ENCODE measurements at places on chromosomes 1 and 21. TPM values are rescaled to one million over a fixed set of nuclear protein-coding genes. Genes with fewer than 3 reads are reported as not detected.

GRCh38 chr1:63713627-63714481 lies 60.0 kb upstream of the ROR1 start:
- no peaks in the 10 kb centered on the region for H3K36me3 ChIP-seq
- peaks cover 3% of the 10 kb centered on the region for H3K27me3 ChIP-seq
- H3K4me3 ChIP-seq: no peak overlapping the region
- no peak for DNase-seq

The METTL18 gene
- 12.0 TPM for total RNA-seq

DNA sequence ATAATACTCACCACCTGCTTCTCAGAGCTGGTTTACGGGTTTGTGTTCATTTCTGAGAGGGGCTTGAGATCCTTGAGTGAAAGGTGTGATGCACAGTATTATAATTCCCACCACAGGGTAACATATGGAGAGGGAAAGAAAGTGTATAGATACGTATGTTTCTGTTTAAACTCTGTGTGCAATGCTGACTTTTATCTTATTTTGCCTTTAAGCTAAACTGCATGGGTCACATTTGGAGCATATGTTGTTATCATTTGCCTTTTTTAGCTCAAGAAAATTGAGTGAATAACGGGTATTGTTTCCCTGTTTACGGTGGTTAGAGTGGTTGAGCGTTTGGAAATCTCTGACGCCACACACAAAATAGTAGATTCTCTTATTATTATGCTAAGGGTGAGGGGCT lies 191.1 kb upstream of the NFIA start:
- peaks cover 2% of the 10 kb centered on the region for H3K27me3 ChIP-seq
- H3K4me3 ChIP-seq: no peak overlapping the region
- no peak for DNase-seq
- no peak overlapping the region for H3K27ac ChIP-seq
- H3K36me3 ChIP-seq: no peaks in the 10 kb centered on the region

GRCh38 chr1:116448785-116449385 lies 75.8 kb downstream of the ATP1A1 start:
- no peak overlapping the region for H3K27ac ChIP-seq
- H3K27me3 ChIP-seq: peaks cover 15% of the 10 kb centered on the region
- DNase-seq: no peak

- peak within 1 kb of the TSS; percentile 81 for H3K4me3 ChIP-seq
- H3K27me3 ChIP-seq: no peaks in the 10 kb centered on the region
- H3K27ac ChIP-seq: no peak within 1 kb of the TSS
Measured at GRCh38 chr1:205504311-205505075, at the start of gene CDK18. TSS of gene CDK18 (plus strand) at chr1:205504669. CDS start at chr1:205523168, 18,499 bp downstream.

- DNase-seq: no peak
- no peaks in the 10 kb centered on the region for H3K27me3 ChIP-seq
- no peak overlapping the region for H3K4me3 ChIP-seq
- peaks cover 6% of the 10 kb centered on the region for H3K36me3 ChIP-seq
Measured at GRCh38 chr1:198253259-198253658, 96.5 kb downstream of the NEK7 start.

The TMEM79 gene
- 5.4 TPM for total RNA-seq

DNA sequence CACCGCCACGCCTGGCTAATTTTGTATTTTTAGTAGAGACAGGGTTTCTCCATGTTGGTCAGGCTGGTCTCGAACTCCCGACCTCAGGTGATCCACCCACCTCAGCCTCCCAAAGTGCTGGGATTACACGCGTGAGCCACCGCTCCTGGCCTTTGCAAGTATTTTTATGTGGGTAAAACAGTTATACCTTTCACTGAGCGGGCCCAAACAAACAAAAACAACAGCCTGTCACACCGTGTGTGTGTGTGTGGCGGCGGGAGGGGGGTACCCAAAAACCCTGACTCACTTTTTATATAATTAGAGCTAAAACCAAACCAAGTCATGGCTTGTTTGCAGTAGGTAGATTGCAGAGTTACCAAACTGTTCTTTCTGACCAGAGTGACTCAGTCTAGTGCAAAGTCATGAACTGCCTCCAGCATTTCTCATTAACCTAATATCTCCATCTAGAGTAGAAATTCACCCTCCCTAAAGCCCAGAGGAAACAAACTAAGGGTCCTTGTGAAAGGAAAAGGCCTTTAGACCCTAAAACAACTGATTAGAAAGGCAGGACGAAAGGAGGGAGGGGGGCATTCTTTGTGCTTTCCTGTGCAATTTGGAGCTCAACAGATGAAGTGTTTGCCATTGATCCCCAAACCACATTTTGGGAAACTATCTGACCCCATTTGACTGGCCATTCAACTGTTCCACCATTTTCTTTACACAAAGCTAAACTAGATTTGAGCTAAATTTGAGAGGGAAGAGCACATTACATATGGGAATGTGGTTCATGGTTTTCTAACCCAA lies 181.0 kb downstream of the DHRS3 start:
- no peak overlapping the region for H3K4me3 ChIP-seq
- peaks cover 59% of the 10 kb centered on the region for H3K4me1 ChIP-seq
- H3K27me3 ChIP-seq: no peaks in the 10 kb centered on the region
- H3K36me3 ChIP-seq: peaks cover 54% of the 10 kb centered on the region
- H3K27ac ChIP-seq: no peak overlapping the region
- DNase-seq: no peak

DNA sequence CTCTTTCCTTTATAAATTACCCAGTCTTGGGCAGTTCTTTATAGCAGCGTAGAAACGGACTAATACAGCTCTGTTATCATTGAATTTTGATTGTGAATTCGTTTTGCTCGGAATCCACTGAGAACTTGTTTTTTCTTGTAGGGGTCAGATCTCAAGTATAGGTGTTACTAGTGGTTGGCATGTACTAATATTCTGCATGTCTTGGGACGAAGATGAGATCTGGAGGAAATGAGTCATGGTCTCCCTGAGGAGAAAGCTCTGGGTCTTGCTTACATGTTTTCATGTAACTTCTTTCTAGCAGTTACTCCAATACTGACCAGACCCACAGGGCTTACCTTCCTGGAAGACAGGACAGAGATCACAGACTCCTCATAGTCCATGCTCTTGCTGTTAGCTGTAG lies 30.3 kb downstream of the ZSCAN20 start:
- H3K4me1 ChIP-seq: peaks cover 9% of the 10 kb centered on the region
- H3K27me3 ChIP-seq: no peaks in the 10 kb centered on the region
- no peak overlapping the region for H3K4me3 ChIP-seq

- no peak overlapping the region for H3K4me3 ChIP-seq
- H3K36me3 ChIP-seq: peaks cover 38% of the 10 kb centered on the region
- no peak for DNase-seq
- no peaks in the 10 kb centered on the region for H3K27me3 ChIP-seq
- no peaks in the 10 kb centered on the region for H3K4me1 ChIP-seq
- no peak overlapping the region for H3K27ac ChIP-seq
Measured at GRCh38 chr1:77560741-77561140, 121.7 kb downstream of the ZZZ3 start.

GRCh38 chr21:38952890-38953289 lies 147.2 kb downstream of the ETS2 start:
- no peak overlapping the region for H3K4me3 ChIP-seq
- no peaks in the 10 kb centered on the region for H3K36me3 ChIP-seq
- H3K27ac ChIP-seq: no peak overlapping the region
- no peaks in the 10 kb centered on the region for H3K4me1 ChIP-seq
- peaks cover 12% of the 10 kb centered on the region for H3K27me3 ChIP-seq

The C1QC gene
- not detected for total RNA-seq

The CACNA1S gene
- not detected for total RNA-seq

The PM20D1 gene
- 1.2 TPM for total RNA-seq

DNA sequence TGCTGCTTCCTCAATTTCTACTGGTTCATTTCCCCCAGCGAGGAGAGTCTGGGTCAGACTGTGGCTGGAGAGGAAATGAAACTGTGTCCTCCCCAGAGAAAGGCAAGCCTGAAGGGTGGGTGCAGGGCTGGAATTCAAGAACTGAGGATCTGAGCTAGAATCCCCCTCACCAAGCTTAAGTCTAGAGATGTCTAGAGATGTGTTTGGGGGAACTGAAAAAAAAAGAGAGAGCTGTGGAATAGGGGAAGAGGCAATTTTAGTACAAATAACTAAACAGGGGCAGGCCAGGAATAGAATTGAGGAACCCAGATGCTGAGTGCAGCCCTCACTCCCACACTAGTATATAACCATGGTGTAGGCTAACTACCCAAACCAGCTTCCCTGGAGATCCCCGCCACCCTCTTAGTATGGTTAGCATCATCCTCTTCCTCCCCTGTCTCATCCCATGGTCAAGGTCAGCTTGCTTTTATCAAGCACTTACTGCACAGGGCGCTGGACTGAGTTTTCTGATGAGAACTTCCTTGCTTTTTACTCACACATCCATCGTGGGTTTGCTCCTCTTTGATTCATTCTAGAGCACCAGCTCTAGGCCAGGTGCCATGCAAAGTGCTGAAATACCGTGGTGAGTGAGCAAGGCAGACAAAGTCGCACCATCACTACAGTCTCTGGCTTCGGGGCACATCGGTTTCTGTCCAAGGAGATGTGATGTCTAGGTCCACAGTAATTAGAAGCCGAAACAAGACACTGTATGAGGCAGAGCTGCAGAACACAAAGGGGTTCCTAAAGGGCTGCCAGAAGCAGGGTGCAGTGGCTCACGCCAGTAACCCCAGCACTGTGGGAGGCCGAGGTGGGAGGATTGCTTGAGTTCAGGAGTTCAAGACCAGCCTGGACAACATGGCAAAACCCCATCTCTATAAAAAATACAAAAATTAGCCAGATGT lies 112.9 kb upstream of the IPO9 start:
- no peak overlapping the region for H3K4me3 ChIP-seq
- no peak for DNase-seq

DNA sequence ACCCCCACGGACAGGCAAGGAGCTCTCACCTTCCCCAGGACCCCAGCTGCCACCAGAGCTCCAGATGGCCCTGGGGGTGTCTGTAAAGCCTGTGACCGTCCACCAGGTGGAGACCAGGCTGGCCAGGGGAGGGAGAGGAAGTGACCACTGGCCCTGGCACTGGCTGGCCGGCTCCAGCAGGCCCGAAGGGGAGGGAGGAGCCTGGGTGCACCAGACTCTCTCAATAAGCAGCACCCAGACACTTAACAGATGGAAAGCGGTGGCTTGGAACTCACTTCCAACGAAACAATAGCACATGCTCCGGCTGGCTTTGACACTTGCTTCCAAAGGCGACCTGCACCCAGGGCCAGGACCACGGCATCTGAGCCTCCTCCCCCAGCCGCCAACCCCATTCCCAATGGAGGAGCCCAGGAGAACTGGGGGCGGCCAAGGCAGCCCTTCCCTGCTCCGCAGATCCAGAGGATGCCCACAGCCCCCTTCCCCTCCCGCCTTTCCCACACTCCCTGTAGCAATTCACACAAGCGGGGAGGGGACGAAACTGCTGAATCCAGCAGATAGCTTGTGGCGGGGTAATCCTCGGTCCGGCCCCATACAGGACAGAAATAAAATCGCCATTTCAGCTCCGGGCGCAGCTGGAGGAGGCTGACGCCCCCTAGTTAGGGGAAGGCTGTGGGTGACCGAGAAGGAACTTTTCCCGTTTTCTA lies 742 bp upstream of the PDE9A start:
- DNase-seq: no peak
- peak overlapping the region; percentile 82 for H3K4me3 ChIP-seq
- H3K27ac ChIP-seq: no peak overlapping the region
- peaks cover 21% of the 10 kb centered on the region for H3K4me1 ChIP-seq
- no peaks in the 10 kb centered on the region for H3K36me3 ChIP-seq

The OXCT2 gene
- 1.2 TPM for total RNA-seq

GRCh38 chr1:87979079-87979478 lies 650.4 kb downstream of the LMO4 start:
- DNase-seq: no peak
- H3K4me3 ChIP-seq: no peak overlapping the region
- no peaks in the 10 kb centered on the region for H3K36me3 ChIP-seq
- no peaks in the 10 kb centered on the region for H3K4me1 ChIP-seq
- no peak overlapping the region for H3K27ac ChIP-seq

DNA sequence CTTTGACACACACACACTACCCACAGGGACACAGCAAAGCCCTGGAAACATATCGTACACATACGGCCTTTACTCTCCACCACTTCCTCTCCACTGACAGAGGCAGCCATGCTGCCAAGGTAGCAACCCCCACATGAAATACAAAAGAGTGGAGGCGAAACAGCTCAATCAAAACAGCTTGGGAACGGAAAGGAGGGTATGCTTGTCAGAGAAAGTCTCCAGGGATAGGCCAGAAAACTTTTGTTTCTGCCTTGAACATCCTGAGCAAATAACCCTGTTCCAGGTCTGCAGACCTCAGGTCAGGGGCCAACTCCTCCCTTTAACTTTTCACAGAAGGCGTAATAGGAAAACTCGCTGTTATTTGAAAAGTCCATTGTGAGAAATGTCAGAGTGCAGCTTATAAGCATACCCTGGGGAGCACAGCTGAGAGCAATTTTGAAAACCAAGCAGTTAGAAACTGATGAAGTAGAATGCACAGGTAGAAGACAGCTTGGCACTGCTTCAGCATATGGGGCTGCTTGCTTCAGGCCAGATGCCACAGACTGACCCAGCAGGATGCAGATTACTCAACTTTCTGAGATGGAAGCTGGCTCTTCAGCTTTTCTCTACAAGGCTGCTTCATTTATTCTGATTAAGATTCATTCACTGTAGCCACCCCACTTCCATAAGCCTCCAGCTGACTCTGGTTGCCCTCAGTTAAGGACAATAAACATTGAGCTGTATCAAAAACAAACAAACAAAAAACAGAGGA lies 18.0 kb downstream of the KIAA0319L start:
- peaks cover 48% of the 10 kb centered on the region for H3K36me3 ChIP-seq
- peak overlapping the region; percentile 81 for H3K27ac ChIP-seq
- peaks cover 38% of the 10 kb centered on the region for H3K4me1 ChIP-seq
- no peak for DNase-seq
- no peaks in the 10 kb centered on the region for H3K27me3 ChIP-seq

GRCh38 chr1:46056325-46056724 lies 76.1 kb downstream of the PIK3R3 start:
- no peak overlapping the region for H3K27ac ChIP-seq
- no peaks in the 10 kb centered on the region for H3K36me3 ChIP-seq
- no peaks in the 10 kb centered on the region for H3K4me1 ChIP-seq
- H3K27me3 ChIP-seq: no peaks in the 10 kb centered on the region

The GBP5 gene
- 22.8 TPM for total RNA-seq

- H3K27me3 ChIP-seq: peaks cover 22% of the 10 kb centered on the region
- DNase-seq: no peak
- H3K4me1 ChIP-seq: no peaks in the 10 kb centered on the region
Measured at GRCh38 chr21:32538147-32538792, 47.1 kb downstream of the TCP10L start.

The CLCA1 gene
- total RNA-seq: not detected

The UBL4B gene
- total RNA-seq: not detected

- no peaks in the 10 kb centered on the region for H3K27me3 ChIP-seq
- peak overlapping the region; percentile 37 for H3K27ac ChIP-seq
- peaks cover 46% of the 10 kb centered on the region for H3K36me3 ChIP-seq
- peaks cover 66% of the 10 kb centered on the region for H3K4me1 ChIP-seq
Measured at GRCh38 chr1:207863893-207864535, 46.9 kb downstream of the CD34 start.

GRCh38 chr21:31305888-31306287 lies 38.2 kb downstream of the TIAM1 start:
- no peak overlapping the region for H3K27ac ChIP-seq
- H3K4me1 ChIP-seq: no peaks in the 10 kb centered on the region
- H3K36me3 ChIP-seq: no peaks in the 10 kb centered on the region
- no peak overlapping the region for H3K4me3 ChIP-seq
- DNase-seq: no peak
- no peaks in the 10 kb centered on the region for H3K27me3 ChIP-seq

- H3K36me3 ChIP-seq: no peaks in the 10 kb centered on the region
- H3K27me3 ChIP-seq: peaks cover 1% of the 10 kb centered on the region
- no peak overlapping the region for H3K27ac ChIP-seq
- no peak for DNase-seq
- no peaks in the 10 kb centered on the region for H3K4me1 ChIP-seq
- H3K4me3 ChIP-seq: no peak overlapping the region
Measured at GRCh38 chr21:38295997-38296764, 39.4 kb downstream of the KCNJ15 start.
